ENCODE measurements at places on chromosomes 3 and 15. TPM values are rescaled to one million over a fixed set of nuclear protein-coding genes. Genes with fewer than 3 reads are reported as not detected.

DUOXA2 gene
- total RNA-seq = not detected

GRK7 gene
- not detected for total RNA-seq

C3orf49 gene
- total RNA-seq = not detected

TTC21A gene
- total RNA-seq = 7.8 TPM

FMN1 gene
- 0.29 TPM for total RNA-seq

COL7A1 gene
- total RNA-seq = 1.9 TPM

C15orf39 gene
- 33.6 TPM for total RNA-seq

PDZRN3 gene
- total RNA-seq = not detected

RTP1 gene
- not detected for total RNA-seq

FAM107A gene
- 10.7 TPM for total RNA-seq
